ENCODE measurements at places on chromosomes 4 and X.
A peak's percentile ranks its signal among the peaks of the same experiment; 100 is the strongest.

GRCh38 chr4:19961091-19961490, 290.6 kb upstream of the SLIT2 start:
- no peak for DNase-seq

DNA sequence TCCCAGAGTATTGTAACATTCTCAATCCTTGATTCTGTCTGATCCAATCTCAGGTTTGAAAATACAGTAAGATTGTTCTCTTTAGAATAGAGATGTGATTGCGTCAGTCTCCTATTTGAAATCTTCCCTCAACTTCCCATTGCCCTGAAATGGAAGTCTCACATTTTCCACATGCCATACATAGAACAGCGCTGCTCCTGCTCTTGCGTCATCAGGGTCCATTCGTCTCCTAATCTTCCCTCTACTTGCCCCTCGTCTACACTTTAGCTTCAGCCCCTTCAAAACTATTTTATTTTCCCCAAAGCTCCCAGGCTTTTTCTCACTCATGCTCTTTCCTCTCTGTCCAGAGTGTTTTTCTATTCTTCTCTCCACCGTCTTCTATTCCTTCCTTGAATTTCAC, 301.7 kb upstream of the MAGEB2 start:
- DNase-seq, result no peak

GRCh38 chr4:54909961-54910360, 215.4 kb downstream of the KDR start:
- DNase-seq, result no peak

GRCh38 chrX:130262231-130262630, 6.5 kb downstream of the ZNF280C start:
- no peak for DNase-seq

GRCh38 chr4:20126906-20127305, 124.8 kb upstream of the SLIT2 start:
- DNase-seq, result no peak

- no peak for DNase-seq
Measured at GRCh38 chr4:168604496-168605373, 107.9 kb downstream of the PALLD start.

DNA sequence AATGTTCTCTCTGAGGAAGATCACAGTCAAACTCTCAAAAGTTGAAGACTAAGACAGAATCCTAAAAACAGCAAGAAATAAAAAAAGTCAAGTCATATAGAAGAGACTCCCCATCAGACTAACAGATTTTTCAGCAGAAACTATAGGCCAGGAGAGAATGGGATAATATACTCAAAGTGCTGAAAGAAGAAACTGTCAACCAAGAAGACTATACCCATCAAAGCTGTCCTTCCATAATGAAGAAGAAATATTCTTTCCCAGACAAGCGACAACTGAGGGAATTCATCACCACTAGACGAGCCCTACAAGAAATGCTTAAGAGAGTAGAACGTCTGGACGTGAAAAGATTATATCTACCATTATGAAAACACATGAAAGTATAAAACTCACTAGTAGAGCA, 22.0 kb downstream of the TLR6 start:
- no peak for DNase-seq

- no peak for DNase-seq
Measured at GRCh38 chr4:21202959-21203358, 502.7 kb downstream of the PACRGL start.

DNA sequence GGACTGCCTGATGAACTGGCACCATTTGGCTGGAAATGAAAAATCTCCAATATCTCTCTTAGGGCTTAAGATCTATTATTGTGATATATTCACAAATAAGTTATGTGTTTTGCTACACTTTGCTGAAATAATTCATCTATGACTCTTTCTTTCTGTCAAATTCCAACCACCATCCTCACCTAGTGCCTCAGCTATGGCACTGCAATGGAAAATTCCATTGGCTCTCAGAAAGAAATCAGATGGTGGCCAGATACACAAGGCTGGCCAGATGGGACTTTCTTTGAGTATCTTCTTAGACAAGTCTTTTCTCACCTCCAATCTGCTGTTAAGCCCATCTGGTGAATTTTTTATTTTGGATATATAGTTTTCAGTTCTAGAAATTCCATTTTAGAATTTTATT, 28.0 kb downstream of the NAT8L start:
- DNase-seq, result no peak

DNA sequence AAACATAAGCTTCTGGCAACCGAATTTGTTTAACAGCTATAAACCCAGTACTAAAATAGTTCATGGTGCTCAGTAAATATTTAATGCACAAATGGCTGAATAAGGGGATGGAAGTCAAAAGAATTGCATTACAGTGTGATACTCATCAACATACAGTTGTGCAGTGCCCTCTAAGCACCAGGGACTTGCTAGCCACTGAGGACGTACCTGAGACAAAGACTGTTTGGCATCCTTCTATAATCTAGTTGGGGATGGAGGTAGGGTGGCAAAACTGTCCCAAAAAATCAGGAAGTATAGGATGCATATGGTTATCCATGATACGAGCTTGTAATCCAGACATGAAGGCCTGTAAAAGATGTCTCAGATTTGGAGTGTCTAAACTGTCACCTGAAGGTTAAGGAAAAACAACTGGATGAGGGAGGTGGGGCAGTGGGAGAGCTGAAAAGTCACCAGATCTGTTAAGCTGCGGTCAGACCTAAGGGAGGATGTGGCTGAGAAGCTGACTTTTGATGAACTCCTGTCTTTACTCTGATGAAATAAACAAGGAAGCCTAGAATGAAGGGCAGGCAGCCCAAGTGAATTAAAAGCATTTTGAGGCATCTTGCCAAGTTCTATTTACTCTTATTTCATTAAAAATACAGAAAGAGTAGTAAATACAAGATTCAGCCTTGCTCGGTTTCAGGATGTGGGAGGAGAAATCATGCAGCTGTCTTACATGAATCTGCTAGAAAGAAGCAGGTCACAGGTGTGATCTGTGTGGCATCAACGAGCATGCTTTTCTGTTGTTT, 12.0 kb upstream of the CD38 start:
- DNase-seq, result peak; percentile 23

DNA sequence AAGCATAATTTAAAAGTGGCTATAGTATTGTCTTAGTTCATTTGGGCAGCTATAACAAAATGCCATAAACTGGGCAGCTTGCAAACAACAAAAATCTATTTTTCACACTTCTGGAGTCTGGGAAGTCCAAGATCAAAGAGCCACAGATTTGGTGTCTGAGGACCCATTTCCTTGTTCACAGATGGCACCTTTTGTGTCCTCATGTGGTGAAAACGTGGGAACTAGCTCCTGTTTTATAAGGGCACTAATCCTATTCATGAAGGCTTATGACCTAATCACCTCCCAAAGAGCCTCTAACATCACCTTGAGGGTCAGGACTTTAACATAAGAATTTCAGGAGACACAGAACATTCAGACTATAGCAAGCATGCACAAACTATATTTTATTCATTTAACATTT, 126.5 kb upstream of the WDFY3 start:
- DNase-seq, result no peak

GRCh38 chr4:77174426-77174825, 17.4 kb downstream of the CCNG2 start:
- no peak for DNase-seq

Data from effector CD4-positive, alpha-beta T cell (primary cell).